ENCODE measurements at places on chromosomes 1 and 21.

DNA sequence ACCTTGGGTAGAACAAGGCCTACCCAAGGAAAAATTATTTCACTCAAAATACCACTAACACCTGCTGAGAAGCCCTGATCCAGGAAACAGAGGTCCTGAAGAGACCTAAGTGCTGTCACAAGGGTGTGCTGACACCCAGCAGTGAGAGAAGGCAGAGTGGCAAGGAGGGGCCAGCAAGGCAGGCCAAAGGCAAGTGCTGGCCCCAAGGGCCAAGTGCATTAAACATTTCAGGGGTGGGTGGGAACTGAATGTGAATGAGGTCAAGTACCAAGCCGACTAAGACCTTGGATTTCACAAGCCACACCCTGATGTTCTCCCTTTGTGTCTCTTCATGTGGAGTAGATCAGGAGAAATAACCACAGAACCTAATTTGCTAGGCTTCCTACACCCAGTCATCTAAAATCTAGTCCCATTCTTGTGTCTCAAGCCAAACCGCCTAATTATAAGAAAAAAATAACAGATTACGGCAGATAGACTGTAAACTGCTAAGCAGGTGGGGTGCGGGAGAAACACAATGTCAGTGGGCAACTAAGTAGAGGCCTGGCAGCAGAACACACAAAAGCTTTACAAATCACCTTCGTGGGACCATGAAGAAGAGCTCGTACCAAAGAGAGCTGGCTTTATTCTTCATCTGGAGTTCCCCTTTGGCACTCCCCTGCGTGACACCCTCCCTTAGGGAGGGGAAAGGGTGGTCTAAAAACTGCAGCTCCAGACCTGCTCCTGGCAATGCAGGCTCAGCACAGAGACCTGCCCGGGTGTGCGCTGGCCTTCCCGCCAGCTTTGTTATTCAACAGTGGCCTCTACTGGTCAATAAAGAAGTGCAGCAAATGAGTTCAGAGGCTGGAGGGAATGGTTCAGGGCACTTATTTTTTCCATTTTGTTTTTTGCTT lies 8.7 kb downstream of the UBE2G2 start:
- DNase-seq = peak; percentile 64

DNA sequence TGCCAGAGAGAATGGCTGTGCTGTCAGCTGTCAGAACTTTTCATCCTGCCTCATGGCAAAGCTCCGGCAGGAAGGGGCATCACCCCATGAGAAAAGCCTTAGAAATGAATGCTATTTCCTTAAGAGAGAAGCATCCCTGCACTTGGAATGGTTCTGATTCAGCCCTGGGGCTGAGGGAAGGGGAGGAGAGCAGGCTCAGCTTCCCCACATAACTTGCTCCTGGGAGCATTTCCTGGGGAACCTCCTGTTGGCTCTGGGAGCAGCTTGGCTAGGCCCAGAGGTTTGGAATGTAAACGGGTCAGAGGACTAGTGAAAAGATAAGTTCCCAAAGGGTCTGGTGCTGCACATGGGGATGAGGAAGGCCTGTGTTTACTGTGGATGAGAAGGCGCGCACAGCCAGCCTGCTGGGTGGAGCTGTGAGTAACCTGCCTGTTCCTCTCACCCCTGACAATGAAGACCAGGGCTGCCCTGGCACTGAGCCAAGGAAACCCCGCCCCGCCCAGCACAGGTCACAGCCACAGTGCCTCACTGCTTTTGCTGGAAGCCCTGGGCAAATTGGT lies 5.0 kb downstream of the PRELP start:
- DNase-seq = no peak

DNA sequence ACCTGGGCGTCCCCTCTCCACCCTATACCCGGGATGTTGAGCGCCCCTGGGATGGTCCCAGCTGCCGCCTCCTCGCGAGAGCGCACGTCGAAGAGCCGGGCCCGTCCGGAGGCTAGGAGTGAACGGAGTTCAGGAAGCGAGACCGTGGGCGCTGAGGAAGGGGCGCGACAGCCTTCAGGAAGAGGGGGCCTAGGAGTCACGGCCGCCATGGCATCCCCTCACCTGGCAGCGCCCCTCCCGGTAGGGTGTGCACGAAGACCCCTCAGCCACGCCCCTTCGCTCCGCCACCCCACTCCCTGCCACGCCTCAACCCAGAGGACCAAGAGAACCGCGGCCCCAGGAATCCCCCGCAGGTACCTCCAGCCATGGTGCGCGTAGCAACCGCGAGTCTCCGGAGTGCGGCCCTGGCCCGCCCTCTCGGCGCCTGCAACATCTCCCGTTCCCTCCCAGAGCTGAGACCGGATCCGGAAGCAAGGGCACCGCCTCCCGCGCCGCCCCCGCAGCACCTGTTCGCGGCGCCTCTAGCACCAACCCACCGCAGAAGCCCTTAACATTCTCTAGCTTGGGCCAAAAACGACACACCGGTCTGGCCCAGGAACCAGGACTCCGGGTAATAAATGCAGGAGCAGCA lies at the start of gene TSTD1:
TSS of gene TSTD1 (minus strand) at position 442 of the 631 bp plus-strand sequence. CDS start at position 367, 75 bp downstream.
- peak; percentile 75 for DNase-seq

DNA sequence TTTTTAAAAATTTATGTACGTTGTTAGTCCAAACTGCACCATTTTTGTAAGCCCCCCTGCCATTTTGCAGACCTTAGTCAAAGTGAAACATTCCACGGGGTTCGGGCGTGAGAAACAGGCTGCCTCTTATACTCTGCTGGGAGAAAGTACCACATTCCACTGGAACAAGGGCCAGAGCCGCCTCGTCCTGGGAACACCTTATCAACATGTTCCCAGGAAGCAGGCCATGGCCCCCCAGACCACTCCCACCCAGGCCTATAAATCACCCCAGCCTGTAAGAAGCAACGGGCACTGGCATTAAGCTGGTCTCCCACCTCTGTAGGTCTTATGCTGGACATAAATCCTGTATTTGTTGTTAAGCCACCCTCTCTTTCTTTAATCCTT lies 854 bp upstream of the ZRANB2 start:
- DNase-seq = no peak

- no peak for DNase-seq
Measured at GRCh38 chr1:114081437-114082303, 72.0 kb downstream of the SYT6 start.

GRCh38 chr1:163273766-163274441 lies 47.9 kb upstream of the NUF2 start:
- no peak for DNase-seq

- DNase-seq = no peak
Measured at GRCh38 chr21:45200581-45201296, 87.0 kb downstream of the POFUT2 start.

GRCh38 chr1:90246069-90246468 lies 251.2 kb downstream of the ZNF326 start:
- DNase-seq = no peak

Data from femur (tissue), 1 donor.